Right forelimb (tissue), 1 donor: ENCODE measurements at places on chromosomes 2 and 18.

DNA sequence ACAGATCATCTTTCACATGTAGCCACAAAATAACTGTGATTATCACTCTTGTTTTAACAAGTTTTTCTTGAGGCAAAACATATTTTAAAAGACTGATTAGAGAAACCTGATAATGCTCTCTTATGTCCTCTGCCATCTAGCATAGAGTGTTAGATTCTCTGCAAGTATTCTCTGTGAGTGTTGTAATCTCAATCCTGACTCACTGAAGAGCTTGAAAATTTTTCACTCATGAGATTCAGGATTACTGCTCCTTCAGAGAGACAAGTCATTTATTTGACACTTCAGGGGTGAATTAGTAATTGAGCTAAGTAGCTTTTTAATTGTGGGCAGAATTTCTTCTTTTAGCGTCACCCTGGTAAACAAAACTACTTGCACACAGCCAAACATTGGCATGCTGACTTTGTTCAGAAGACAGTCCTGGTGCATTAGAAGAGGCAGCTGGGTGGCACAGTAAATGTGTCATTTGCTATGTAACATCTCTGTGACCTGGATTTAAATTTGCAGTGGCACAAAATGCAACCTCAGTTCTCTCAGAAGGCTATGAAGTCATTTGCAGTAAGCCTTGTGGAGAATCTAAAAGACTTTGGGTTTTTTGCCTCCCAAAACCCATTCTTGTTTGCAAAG lies 172.9 kb downstream of the LRP1B start:
- DNase-seq, result no peak

- DNase-seq, result no peak
Measured at GRCh38 chr2:111165084-111165483, 44.4 kb downstream of the BCL2L11 start.

DNA sequence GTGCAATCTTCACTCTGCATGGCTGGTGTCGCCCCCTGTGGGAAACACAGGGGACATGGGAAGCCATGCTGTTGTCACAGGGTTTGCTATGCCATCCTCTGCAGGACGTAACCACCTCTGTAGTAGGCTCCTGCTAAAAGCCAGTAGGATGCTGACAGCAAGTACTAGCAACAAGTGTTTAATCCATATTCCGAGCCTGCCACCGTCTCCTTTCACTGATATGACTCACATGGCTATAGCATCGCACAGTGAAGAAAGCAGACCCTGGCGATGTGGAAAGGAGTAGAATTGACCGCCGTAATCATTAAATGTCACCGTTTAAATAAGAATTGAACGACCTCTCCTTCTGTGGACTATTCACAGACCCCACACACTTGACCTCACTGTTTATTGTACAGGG lies 57.8 kb downstream of the CD8B2 start:
- DNase-seq, result no peak

- no peak for DNase-seq
Measured at GRCh38 chr2:150417278-150417677, 70.2 kb downstream of the RND3 start.

DNA sequence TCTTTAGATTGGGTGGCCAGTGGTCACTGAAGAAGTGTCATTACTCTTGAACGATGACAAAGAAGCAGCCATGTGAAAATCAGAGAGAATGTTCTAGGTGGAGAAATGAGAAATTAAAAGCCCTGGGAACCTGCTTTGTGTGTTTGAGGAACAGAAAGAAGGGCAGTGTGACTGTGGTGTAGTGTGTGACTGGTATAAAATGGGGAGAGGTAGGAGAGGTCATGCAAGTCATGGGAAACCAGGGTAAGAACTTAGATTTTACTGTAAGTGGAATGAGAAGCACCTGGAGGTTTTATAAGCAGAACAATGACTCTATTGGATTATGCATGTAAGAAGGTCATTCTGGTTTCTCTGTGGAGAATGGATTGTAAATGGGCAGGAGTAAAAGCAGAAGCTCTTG lies 12.2 kb downstream of the ICOS start:
- DNase-seq, result no peak
